Mammary microvascular endothelial cell (primary cell): ENCODE measurements at places on chromosomes 7 and 10. TPM values are rescaled to one million over a fixed set of nuclear protein-coding genes. Genes with fewer than 3 reads are reported as not detected.

Gene NRF1
- 8.5 and 10.9 TPM in 2 replicates for total RNA-seq

Gene SMO
- 8.5 and 9.1 TPM in 2 replicates for total RNA-seq

Gene CTAGE4
- 0.33 TPM in 1 of 2 replicates, not detected in the other for total RNA-seq

Gene MLXIPL
- not detected in 2 replicates for total RNA-seq

Gene AKR1C1
- total RNA-seq, result 0.30 and 1.3 TPM in 2 replicates

Gene UNCX
- not detected in 2 replicates for total RNA-seq

Gene FKBP6
- not detected in 2 replicates for total RNA-seq

Gene AKR1C3
- 22.2 and 25.6 TPM in 2 replicates for total RNA-seq

Gene NKX2-3
- not detected in 2 replicates for total RNA-seq

Gene PKD2L1
- total RNA-seq, result not detected in 2 replicates

Gene CHAT
- total RNA-seq, result not detected in 2 replicates

Gene HOXA7
- total RNA-seq, result 11.9 and 13.6 TPM in 2 replicates

Gene APBB1IP
- not detected in 2 replicates for total RNA-seq

Gene CLCN1
- total RNA-seq, result not detected in 2 replicates

Gene PTPRZ1
- total RNA-seq, result not detected in 2 replicates

Gene ATP6V0E2
- total RNA-seq, result 47.4 and 56.2 TPM in 2 replicates

Gene H2BK1
- total RNA-seq, result not detected in 2 replicates

Gene ZNF503
- total RNA-seq, result 2.1 and 3.9 TPM in 2 replicates

Gene LRRC61
- 0.98 and 1.00 TPM in 2 replicates for total RNA-seq

Gene ANKMY2
- total RNA-seq, result 9.1 and 10.9 TPM in 2 replicates

Gene OR2A1
- total RNA-seq, result not detected in 2 replicates

Gene PMS2
- total RNA-seq, result 10.8 and 12.5 TPM in 2 replicates

Gene SVOPL
- not detected in 2 replicates for total RNA-seq

Gene DLX5
- not detected in 2 replicates for total RNA-seq

Gene VWDE
- not detected in 2 replicates for total RNA-seq

Gene EXOC4
- 32.6 and 34.1 TPM in 2 replicates for total RNA-seq

Gene AQP1
- 1.4 and 4.9 TPM in 2 replicates for total RNA-seq

Gene NME8
- not detected in 2 replicates for total RNA-seq

Gene SPDYE5
- not detected in 2 replicates for total RNA-seq
